Hypothalamus (tissue), 51 donors: ENCODE measurements at places on chromosomes 2 and 18.

DNA sequence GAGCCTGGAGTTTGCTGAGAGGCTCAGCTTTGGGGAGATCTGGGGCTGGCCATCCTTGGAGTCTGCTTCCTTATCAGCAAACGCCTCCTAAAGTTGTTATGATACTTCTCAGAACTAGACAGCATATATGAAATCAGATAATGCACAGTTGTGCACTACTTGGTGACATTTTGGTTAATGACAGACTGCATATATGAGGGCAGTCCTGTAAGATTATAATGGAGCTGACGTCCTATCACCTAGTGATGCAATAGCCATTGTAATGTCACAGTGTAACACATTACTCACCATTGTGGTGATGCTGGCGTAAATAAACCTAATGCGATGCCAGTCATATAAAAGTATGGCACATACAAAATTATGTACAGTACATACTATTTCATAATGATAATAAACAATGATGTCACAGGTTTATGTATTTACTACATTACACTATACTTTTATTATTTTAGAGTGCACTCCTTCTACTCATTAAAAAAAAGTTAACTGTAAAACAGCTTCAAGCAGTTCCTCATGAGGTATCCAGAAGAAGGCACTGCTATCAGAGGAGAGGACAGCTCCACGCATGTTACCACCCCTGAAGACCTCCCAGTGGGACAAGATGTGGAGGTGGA, 298.1 kb upstream of the REV1 start:
- DNase-seq, result no peak

GRCh38 chr18:67417864-67418523, 98.5 kb downstream of the DSEL start:
- no peak for DNase-seq

DNA sequence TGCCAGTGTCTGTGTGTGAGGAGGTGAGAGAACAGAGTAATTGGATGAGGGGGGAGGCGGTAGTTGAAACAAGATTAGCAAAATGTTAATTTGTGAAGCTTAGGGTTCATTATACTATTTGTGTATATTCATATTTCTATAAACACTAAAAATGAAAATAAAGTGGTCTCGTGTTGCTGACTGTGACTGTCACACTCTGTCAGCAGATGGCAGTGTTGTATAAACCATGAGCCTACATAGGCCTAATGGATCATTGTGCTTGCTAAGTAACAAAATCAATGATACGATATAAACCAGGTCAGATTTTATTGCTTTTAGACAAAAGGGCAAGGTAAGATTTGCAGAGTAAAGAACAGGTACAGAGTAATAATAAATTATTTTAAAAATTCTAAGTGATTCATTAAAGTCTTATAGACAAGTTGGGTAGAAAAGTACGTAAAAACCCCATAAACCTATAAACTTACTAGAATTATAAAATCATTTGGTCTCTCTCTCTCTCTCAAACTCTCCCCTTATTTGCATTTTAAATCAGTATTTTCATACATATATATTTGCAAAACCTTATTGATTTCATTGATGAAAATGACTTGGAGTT, 182.7 kb downstream of the RPIA start:
- peak; percentile 42 for DNase-seq

- no peak for DNase-seq
These were observed 23.9 kb downstream of the RAB31 start for GRCh38 chr18:9732031-9732430.

DNA sequence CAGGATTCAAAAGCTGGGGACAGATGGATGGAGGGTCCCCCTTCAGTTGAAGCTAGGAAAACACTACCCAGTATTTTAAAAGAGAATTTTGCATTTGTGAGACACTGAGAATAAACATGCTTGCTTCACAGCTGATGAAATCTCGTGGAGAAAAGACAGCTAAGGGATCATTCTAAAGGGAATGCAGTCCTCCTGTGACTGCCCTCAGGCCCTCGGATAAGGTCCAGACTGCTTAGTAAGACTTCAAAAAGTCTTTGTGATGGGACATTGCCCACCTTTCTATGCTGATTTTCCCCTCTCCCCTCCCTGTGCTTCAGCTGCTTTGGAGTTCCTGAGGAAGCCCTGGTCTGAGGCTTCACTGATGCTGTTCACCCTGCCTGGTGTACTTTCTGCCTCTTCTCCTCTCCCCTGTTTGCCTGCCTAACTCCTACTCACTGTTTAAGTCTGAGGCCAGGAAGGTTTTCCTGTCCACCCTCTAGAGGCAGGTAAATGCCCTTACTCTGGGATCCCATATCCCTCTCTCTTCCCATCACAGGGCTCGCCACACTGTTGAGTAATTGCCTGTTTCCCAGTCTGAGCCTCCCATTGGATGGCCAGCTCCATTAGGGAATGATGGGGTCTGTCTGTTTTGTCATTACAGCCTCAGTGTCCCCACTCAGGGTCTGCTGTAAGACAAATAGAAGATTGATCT, 26.6 kb downstream of the POLE4 start:
- DNase-seq, result no peak

DNA sequence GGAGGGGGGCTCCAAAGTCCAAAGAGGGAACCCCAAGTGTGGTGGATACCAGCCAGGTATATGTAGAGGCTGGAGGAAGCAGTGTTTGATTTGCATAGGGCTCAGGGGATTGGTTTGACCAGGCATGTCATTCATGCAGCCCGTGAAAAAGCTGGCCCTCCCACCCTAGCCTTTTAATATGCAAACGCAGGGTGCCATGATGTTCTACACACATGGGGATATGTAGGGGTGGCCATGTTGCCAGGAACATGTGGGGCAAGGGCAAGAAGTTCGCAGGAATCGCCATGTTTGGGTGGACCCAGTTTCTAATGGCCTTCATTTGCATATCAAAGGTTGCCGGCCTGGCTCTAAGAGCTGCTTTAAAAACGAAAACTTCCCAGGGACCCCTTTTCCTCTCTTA, 33.6 kb downstream of the B3GNT7 start:
- no peak for DNase-seq

DNA sequence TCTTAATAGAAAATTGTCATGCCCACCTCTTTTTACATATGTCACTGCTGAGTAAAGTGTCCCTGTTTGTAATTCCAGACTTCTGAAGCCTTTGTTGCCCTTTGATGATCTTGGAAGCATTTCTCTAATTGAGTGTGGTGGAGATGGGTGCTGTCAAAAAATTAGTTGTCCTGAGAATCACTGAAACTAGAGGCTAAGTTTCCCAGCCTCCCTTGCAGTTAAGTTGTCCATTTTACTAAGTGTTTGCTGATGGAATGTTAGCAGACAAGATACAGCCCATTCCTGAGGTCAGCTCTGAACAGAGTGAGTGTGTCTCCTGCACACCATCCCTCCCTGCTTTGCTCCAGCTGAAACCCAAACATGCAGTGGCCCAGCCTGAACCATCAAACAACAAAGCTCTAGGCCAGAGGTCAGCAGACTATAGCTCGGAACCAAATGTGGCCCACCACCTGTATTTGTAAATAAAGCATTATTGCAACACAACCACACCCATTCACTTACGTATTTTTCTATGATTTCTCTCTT, 28.1 kb upstream of the TMEM177 start:
- no peak for DNase-seq

- no peak for DNase-seq
These were observed 5.3 kb downstream of the MLPH start for GRCh38 chr2:237492137-237492890.

- DNase-seq, result no peak
These were observed 5.4 kb upstream of the RNASEH1 start for GRCh38 chr2:3563521-3563976.

DNA sequence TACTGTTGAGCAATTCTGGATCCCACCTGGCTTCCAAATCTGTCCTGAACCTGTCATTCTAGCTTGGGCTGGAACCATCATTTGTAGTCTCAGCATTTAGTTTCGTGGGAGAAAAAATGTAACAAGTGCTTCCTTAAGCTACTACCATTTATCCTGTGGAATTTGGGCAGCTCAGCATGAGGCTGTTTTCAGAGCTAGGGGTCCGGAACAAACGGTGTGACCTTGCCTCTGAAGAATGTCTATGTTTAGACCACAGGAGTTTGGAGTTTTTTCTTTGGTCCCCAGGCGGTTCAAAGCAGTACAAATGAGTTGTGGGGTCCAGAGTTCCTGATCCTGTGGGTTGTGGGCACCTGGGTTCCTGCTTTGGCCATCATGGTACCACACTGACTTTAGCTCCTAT, 59.1 kb upstream of the TMEM178A start:
- DNase-seq, result no peak

- no peak for DNase-seq
These were observed 159.5 kb upstream of the GYPC start for GRCh38 chr2:126496493-126496892.

- peak; percentile 65 for DNase-seq
These were observed at the start of gene DAW1 for GRCh38 chr2:227871375-227871791. TSS of gene DAW1 (plus strand) at chr2:227871631. CDS start at chr2:227871690, 59 bp downstream.

DNA sequence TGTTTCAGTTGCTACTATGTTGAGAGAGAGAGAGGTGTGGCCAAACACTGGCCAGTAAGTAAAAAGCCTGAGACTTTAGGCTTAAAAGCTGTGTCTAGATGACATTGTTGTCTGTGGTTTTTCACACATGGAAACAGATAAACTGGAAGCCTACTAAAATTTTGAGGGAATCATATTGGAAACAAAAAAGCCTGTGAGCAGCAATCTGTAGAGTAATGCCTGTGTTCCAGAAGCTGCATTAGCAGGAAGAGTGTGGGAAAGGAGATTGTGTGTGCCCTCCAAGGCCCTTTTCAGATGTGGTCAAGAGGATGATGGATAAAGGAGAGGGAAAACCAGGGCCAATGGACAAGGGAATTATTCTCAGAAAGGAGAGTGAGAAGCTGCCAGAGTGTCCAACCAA, 236.3 kb upstream of the SPRED2 start:
- no peak for DNase-seq

- DNase-seq, result no peak
These were observed 682.0 kb upstream of the ID2 start for GRCh38 chr2:7999683-8000476.

- no peak for DNase-seq
These were observed 30.4 kb downstream of the TOGARAM2 start for GRCh38 chr2:29011418-29012060.

- no peak for DNase-seq
These were observed 353.6 kb downstream of the ARHGAP15 start for GRCh38 chr2:143482771-143483170.

GRCh38 chr2:134368009-134368817, 114.3 kb downstream of the MGAT5 start:
- no peak for DNase-seq
